Activated CD8-positive, alpha-beta T cell treated with anti-CD3 and anti-CD28 coated beads, Interleukin-2, amount 10 ng/mL, durations not matched to agents 7 days and 5 days (primary cell): ENCODE measurements at places on chromosomes 3 and 15. TPM values are rescaled to one million over a fixed set of nuclear protein-coding genes. Genes with fewer than 3 reads are reported as not detected.
A peak's percentile ranks its signal among the peaks of the same experiment; 100 is the strongest.

SLC28A1 gene
- not detected for total RNA-seq

SLC22A14 gene
- not detected for total RNA-seq

C3orf20 gene
- total RNA-seq: 0.10 TPM

- peaks cover 5% of the 10 kb centered on the region for H3K27me3 ChIP-seq
- no peaks in the 10 kb centered on the region for H3K36me3 ChIP-seq
- no peaks in the 10 kb centered on the region for H3K4me1 ChIP-seq
- H3K4me3 ChIP-seq: no peak overlapping the region
These were observed 3.9 kb downstream of the CYP1A2 start for GRCh38 chr15:74752531-74752930.

ROBO1 gene
- 3.0 TPM for total RNA-seq

- H3K27ac ChIP-seq: no peak overlapping the region
- no peak overlapping the region for H3K4me3 ChIP-seq
- H3K36me3 ChIP-seq: peaks cover 63% of the 10 kb centered on the region
- peaks cover 18% of the 10 kb centered on the region for H3K4me1 ChIP-seq
- no peak for DNase-seq
- H3K27me3 ChIP-seq: no peaks in the 10 kb centered on the region
These were observed 14.1 kb upstream of the SCAANT1 start for GRCh38 chr3:63926309-63926708.

DNA sequence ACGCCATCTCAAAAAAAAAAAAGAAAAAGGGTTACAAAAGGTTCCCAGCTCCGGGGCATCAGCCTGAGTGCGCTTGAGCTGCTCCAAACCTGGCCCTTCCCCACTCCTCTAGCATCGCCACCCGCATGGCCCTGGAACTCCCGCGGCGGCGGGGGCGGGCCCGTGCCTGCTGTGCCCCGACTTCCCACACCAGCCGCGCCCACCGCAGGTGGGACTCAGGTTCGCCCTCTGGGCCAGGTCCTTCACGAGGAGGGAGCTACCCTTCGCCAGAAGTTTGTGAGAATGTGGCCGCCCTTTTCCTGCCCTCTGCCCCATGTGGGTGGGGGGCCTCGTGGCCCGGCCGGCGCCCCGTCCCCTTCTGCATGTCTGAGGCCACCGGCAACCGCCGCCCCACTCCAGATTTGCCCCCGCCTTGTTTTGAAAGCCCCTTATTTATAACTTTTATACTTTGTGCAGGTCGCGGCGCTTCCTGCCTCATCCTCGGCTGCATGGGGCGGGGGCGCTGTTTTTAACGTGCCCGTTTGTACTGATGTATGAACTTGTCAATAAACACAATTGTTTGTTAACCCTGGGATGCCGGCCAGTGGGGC, 507 bp upstream of the JMJD7 start:
- DNase-seq: peak; percentile 32
- H3K27me3 ChIP-seq: no peaks in the 10 kb centered on the region
- H3K4me3 ChIP-seq: peak overlapping the region; percentile 86
- peaks cover 19% of the 10 kb centered on the region for H3K36me3 ChIP-seq
- H3K27ac ChIP-seq: peak overlapping the region; percentile 87

DNA sequence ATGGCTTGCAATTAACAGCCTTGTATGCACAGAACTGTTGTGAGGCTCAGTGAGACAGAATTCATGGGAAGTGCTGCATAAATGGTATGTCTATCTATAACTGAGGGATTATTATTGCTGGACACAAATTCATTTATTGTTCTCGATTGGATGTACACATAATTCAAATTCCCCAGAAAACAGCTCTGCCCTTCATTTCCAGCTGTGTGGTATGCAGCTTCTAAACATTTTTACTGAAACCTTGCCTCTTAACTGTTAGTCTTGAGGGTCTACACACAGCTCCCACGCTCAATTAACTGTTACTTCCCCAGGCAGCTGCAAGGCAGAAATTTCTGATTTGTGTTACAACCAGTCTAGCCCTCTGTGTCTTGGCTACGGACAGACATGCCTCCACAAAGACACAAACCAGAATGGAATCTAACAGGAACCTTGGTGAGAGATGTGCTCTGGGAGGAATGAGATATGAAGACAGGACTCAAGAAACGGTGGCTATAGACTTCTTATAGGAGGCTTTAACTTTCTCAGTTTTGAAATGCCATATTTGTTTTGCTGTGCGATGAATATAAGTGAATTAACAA, 139.7 kb upstream of the TBL1XR1 start:
- DNase-seq: no peak
- H3K27ac ChIP-seq: no peak overlapping the region
- no peaks in the 10 kb centered on the region for H3K36me3 ChIP-seq
- no peaks in the 10 kb centered on the region for H3K27me3 ChIP-seq
- H3K4me1 ChIP-seq: peaks cover 42% of the 10 kb centered on the region

DNA sequence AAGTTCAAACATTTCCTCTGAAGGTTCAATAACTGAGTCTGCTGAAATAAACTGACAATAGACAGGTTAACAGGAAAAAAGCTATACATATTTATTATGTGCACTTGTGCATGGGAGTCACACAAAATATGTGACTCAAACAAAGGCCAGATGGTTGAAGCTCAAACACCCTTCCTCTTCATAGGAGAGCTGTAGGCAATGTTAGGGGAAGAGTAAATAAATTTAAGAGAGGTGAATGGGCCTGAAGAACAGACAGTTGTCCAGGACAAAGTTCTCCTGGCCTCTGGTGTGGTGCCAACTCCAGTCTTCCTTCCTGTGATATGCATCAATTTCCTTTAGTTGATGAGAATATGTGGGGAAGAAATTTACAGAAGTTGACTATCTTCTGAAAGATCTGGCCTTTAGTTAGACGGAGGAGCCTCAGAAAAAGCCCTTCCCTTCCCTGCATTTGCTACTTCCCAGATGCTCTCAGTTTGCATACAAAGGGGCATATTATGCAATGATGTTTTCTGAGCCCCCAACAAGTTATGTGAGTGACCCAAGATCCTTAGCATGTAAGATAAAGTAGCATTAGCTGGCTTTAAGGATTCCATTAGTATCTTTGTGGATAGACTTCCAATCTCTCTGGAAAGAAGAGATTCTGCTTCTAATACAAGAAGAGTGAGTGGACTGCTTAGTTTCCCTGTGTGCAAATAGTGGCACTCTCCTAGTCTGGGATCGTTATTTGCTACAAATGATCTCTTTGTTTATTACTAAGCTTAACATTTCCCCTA, 96.4 kb upstream of the IGSF10 start:
- H3K4me3 ChIP-seq: no peak overlapping the region
- no peak for DNase-seq
- peaks cover 4% of the 10 kb centered on the region for H3K27me3 ChIP-seq
- no peak overlapping the region for H3K27ac ChIP-seq

DNA sequence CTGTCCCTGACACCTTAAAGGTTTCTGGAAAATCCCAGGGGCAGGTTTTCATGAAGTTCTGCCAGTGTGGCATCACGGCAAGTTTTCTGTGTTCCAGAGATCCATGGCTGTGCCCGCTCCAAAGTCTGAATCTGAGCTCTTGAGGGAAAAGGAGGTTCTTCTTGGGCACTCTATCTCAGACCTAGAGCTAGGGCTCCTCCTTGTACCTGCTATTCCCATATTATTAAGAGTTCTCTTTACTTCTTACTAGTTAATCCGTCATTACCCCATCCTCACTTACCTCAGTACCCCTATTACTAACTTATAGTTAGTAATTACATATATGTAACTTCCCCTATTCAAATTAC, 5.9 kb upstream of the TRA2B start:
- DNase-seq: no peak
- no peaks in the 10 kb centered on the region for H3K36me3 ChIP-seq
- H3K27me3 ChIP-seq: peaks cover 16% of the 10 kb centered on the region
- H3K4me3 ChIP-seq: no peak overlapping the region
- H3K27ac ChIP-seq: no peak overlapping the region

- no peak overlapping the region for H3K27ac ChIP-seq
- peaks cover 52% of the 10 kb centered on the region for H3K4me1 ChIP-seq
- no peak overlapping the region for H3K4me3 ChIP-seq
- peaks cover 3% of the 10 kb centered on the region for H3K36me3 ChIP-seq
- DNase-seq: no peak
These were observed 235.5 kb downstream of the UBE2E2 start for GRCh38 chr3:23438657-23439056.

- no peaks in the 10 kb centered on the region for H3K36me3 ChIP-seq
- peak within 1 kb of the TSS; percentile 84 for H3K4me3 ChIP-seq
- H3K27me3 ChIP-seq: no peaks in the 10 kb centered on the region
- peaks cover 32% of the 10 kb centered on the region for H3K4me1 ChIP-seq
- H3K27ac ChIP-seq: peak within 1 kb of the TSS; percentile 78
These were observed at the start of gene CD200 for GRCh38 chr3:112333002-112333380. CD200 (plus strand) TSS chr3:112333156; CDS start chr3:112333213, 57 bp downstream.

XPC gene
- total RNA-seq: 31.6 TPM

SV2B gene
- not detected for total RNA-seq

DNA sequence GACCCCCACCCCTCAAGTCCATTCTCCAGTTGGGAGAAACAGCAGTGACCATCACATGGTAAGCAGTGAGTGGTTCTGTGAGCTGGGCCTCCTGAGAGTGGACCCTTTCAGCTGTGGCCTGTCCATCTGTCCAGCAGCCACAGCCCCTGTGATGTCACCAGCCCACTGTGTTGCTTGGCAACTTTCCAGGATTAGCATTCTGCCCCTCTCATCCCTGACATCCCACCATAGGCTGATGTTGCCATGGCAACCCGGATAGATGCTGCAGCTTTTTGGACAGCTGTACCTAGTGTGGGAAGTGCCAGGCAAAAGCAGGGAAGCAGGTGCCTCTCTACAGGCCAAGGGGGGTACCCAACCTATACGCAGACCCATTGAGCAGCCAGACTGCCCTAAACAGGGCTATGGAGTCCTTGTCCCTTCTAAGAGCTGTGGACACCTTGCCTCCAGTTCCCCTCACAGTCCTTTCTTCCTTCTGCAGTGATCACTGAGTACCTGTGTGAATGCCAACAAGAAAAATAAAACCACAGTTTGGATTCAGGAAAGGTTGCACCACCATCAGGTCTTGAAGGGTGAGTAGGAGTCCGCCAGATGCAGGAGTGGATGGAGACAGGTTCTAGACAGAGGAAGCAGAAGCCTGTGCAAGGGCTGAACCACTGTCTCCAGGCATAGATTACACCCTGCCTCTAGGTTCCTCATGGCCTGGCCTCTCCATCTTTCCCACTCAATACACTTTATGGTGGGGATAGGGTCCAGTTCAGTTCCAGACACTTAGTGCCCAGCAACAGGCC, at the start of gene DNAH1:
Gene DNAH1 (plus strand): TSS at position 343 of the 788 bp plus-strand sequence. CDS start 6,124 bp downstream, outside the sequence.
- H3K36me3 ChIP-seq: no peaks in the 10 kb centered on the region
- peak within 1 kb of the TSS; percentile 34 for H3K27ac ChIP-seq
- H3K27me3 ChIP-seq: no peaks in the 10 kb centered on the region
- no peak for DNase-seq
- H3K4me3 ChIP-seq: no peak within 1 kb of the TSS

DNA sequence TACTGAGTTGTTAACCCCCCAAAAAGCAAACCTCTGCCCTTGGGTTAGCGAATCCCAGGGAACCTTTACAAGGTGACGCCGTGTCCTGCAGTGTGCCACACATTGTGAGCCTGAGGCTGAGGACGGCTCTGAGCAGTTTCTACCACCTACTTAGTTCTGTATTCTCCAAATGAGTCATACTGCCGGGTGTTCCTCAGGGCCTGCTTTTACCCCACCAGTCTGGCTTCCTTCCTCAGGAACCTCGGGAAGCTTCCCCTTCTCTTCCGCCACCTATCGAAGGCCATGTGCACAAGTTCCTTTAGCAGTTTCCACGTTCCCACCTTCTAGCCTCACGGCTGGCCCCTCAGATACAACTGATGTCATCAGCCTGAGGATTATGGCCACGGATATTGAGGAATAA, 384.0 kb upstream of the TPM1 start:
- no peak overlapping the region for H3K27ac ChIP-seq
- no peak for DNase-seq
- H3K4me3 ChIP-seq: no peak overlapping the region
- H3K27me3 ChIP-seq: peaks cover 5% of the 10 kb centered on the region
- H3K4me1 ChIP-seq: no peaks in the 10 kb centered on the region
- H3K36me3 ChIP-seq: no peaks in the 10 kb centered on the region

DNA sequence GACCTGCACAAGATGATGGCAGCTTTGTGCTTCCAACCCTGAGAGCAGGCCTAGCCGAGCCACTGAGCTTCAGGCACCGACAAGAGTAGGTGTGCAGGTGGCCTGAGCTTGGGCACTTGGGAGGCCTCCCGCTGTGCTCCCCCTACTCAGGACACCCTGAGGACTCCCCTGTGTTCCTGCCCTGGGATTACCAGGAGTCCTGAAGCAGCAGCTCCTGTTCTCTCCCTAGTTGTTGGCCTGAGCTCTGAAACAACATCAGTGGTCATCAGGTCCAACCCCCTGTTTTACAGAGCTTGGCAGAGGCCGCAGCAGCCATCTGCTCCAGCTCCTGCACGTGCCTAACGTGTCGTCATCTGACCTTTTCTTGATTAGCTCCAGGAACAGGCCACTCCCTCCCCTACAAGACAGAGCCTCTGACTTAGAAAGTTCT, 8.0 kb upstream of the MESP2 start:
- H3K27ac ChIP-seq: no peak overlapping the region
- no peaks in the 10 kb centered on the region for H3K4me1 ChIP-seq
- no peaks in the 10 kb centered on the region for H3K36me3 ChIP-seq

ABHD10 gene
- total RNA-seq: 36.3 TPM

- peaks cover 22% of the 10 kb centered on the region for H3K36me3 ChIP-seq
- no peaks in the 10 kb centered on the region for H3K27me3 ChIP-seq
- H3K4me1 ChIP-seq: peaks cover 6% of the 10 kb centered on the region
- no peak overlapping the region for H3K4me3 ChIP-seq
These were observed 23.1 kb downstream of the SLC24A5 start for GRCh38 chr15:48143856-48144255.

DNA sequence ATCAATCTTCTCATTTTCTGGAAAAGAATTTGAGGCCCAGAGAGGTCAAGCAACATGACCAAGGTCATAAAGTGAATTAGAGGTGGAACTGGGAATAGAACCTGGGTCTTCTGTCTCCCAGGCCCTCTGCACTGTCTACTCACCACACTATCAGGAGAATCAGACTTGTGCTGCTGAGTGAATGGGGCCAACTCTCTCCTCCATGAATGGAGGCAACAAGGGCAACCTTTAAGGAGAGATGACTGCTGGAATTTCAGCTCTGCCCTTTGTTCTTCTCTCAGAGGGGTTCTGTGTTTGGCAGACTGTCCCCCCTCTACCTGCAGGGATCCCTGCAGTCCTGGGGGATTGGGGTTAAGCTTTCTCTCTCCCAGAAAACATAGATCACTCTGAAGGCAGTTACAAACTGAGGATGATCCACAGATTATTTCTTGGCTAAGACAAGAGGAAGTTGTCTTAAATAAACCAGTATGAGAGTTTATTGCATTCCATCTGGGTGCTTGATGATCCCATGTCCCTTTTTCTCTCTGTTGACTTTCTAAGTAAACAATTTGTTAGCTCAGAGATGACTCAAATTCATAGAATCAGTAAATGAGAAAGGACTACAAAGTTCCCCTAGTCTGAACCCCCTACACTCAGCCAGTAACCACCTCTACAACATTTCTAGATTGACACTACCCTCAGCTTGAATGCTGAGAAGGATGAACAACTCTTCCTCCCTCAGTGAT, 99.0 kb upstream of the LIPC start:
- peak overlapping the region; percentile 60 for H3K27ac ChIP-seq
- no peak overlapping the region for H3K4me3 ChIP-seq
- no peak for DNase-seq

DNA sequence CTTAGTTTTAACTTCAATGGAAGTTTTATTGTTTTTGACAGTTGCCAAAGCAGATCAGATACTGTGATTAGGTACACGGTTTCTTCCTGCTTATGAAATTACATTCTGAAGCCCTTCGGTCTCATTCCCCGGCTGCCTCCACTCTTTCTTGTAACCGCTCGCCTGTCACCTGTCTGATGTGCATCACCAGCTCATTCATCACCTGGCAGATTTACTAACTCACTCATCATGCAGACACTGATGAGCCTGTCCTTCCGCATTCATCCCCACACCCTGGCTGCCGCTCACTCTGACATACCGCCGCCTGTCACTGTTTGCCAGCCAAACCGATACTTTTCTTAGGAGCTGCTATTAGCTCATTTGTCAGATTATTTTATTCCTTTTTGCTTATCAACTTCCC, 82.8 kb upstream of the NSMCE3 start:
- H3K27ac ChIP-seq: no peak overlapping the region
- H3K36me3 ChIP-seq: no peaks in the 10 kb centered on the region
- no peak for DNase-seq
- H3K27me3 ChIP-seq: no peaks in the 10 kb centered on the region
- no peaks in the 10 kb centered on the region for H3K4me1 ChIP-seq
